Activated CD4-positive, alpha-beta T cell treated with anti-CD3 and anti-CD28 coated beads, Interleukin-2, amount 50 U/mL, for 4 hours (primary cell): ENCODE measurements at places on chromosomes 3 and 15.

DNA sequence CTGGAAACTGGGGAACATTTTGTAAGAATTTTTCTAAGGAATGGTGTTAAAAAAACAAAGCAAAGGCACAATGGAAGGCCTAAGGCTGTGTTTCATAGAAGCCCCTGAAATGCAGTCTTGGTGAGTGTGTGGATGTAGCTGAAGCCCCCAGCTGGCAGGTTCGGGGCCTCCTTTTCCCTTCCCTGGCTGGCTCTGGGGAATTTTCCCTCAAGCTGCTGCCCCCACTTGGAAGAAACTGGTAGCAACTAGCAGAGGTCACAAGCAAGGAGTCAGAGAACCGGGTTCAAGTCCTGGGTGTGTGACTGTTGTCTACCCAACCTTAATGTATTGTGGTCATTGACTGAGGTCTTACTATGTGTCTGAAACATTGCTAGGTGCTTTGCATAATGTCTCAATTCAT, 85.3 kb upstream of the MYZAP start:
- DNase-seq, result no peak

GRCh38 chr15:52730173-52730572, 51.0 kb upstream of the ATOSA start:
- DNase-seq, result peak; percentile 11

GRCh38 chr15:85044251-85044853, 62.7 kb downstream of the PDE8A start:
- DNase-seq, result peak; percentile 43

DNA sequence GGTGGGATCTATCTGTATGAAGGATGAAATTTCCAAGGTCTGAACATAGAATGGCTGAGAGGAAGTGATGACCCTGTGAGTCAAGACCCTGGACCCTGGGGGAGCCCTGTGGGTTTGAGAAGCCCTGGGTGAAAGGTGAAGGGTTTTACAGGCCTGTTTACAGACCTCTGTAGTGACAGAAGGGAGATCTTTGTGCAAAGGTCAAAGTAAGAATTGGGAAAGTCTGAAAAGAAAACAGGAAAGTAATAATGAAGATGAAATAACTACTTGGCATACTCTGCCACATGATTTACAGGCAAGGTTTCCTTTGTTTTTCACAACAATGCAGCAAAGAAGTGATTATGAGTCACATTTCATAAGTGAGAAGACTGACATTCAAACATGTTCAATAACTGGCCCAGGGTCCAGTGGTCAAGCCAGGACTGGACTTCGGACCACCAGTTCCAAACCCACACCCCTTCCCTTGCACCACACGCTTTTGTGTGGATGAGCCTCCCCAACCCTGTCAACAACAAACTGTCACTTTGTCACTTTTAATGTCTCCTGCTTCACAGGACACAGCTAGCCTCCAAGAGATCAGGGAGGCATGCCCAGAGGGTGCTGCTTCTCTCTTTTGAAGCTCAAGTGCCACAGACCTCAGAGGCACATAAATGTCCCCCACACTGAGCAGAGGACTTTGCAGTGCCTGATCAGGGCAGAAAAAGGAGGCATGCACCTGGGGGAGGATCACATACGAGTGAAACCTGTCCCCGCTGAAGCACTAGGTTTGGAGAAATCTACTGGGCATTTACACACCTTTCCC, 21.5 kb downstream of the CD86 start:
- DNase-seq, result no peak

GRCh38 chr15:57053470-57053869, 135.0 kb downstream of the TCF12 start:
- DNase-seq, result no peak

- DNase-seq, result no peak
Observed at GRCh38 chr15:98582900-98583554, 65.3 kb upstream of the IGF1R start.

DNA sequence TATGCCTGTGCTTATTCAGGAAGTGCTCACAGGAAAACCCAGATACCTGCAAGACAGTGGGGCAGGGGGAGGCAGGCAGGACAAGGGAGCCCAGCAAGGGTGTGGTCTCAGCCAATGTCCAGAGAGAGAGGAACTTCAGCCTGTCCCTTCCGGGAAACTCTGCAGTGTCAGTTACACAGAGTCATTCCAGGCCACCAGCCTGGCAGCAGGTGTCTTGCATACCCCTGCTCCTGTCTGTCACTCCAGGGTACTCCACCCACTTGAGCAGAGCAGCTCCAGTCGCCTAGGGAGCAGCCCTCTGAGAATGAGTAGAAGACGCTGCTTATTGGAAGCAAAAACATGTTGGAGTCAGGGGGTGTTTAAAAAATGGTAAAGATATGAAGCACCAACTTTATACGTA, 431.2 kb upstream of the RGMA start:
- no peak for DNase-seq

GRCh38 chr3:71247958-71248335, 335.6 kb downstream of the FOXP1 start:
- DNase-seq, result no peak

GRCh38 chr3:39154280-39155021, 1.1 kb upstream of the CSRNP1 start:
- no peak for DNase-seq

- no peak for DNase-seq
Observed at GRCh38 chr15:91075739-91076138, 24.3 kb upstream of the SV2B start.

DNA sequence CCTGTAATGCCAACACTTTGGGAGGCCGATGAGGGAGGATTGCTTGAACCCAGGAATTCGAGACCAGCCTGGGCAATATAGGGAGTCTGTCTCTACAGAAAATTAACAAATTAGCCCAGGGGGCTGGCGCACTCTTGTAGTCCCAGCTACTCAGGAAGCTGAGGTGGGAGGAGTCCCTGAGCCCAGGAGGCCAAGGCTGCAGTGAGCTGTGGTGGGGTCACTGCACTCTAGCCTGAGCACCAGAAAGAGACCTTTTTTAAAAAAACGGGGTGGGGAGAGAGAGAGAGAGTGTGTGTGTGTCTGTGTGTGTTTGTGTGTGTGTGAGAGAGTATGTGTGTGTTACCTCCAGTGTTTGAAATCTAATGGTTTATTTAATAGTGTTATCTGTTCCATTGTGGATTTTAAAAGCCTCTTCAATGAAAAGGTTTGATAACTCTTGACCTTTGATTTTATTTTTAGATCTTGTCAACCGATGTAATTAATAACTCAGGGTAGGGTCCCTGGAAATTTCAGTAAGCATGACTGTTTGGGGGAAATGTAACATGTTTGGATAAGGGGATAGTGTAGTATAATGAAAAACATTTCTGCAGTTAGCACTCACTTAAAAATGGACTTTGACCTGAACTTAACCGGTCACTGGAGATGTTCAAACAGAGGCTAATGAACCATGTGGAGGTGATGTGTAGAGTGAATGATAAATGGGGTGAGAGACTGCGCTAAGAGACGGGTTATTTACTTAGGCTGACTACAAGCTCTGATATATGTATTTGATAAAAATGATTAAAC, 29.7 kb downstream of the LRCH3 start:
- no peak for DNase-seq

DNA sequence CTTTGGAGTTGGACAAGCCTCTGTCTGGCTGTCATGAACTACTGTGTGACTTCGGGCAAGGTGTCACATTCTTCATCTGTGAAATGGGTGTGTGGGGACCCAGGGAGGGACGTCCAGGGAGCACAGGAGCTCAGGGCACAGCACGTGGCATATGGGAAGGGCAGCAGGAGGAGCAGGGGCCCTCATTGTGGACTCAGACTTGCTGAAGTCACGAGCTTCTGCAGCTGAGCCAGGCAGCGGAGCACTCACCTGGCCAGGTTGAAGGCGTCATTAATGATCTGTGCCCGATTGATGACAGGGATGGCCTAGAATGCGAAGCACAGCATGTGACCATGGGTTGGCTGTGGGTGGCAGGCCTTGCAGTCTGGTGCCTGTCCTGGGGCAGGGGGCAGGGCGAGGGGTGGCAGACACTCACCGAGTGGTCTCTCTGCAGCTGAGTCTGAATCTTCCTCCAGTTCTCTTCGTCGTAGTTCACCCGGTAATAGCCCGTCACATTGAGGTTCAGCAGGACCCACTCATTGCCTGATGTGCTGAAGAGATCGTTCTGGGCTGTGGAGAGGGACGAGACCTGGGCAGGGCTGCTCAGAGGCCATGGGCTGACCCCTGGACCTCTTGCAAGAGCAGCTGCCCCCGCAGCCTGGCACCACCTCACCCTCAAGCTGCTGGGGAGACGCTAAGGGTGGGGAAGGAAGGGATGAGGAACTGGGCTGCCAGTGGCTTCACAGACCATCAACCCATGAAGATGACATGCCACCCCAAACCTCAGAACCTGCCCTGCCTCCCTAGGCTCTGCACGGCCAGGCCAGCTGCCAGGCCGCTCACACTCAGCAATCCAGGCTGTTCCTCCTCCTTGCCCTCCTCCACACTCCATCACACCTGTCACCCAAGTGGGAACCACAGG, 15.4 kb downstream of the ANPEP start:
- no peak for DNase-seq

GRCh38 chr15:34332553-34333120, 4.9 kb downstream of the SLC12A6 start:
- no peak for DNase-seq

GRCh38 chr3:112327371-112327951, 5.5 kb upstream of the CD200 start:
- no peak for DNase-seq

DNA sequence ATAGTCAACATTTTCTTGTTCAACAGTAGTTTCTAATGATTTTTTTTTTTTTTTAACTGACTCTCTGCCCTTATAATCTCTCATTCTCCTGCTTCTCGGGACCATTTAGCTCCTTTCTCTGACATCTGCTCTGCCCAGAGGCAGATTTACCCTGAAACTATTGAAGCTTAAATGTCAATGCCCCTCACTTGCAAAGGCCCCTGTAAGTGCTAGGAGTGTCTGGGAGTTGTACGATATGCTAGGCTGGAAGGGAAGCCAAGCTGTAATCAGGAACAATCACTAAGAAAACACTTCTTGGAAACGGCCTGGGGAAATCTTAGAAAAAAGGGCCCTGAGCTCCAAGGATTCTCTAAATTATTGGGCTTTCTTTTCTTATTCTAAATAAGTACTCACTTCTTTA, 5.8 kb upstream of the PLOD2 start:
- DNase-seq, result no peak

DNA sequence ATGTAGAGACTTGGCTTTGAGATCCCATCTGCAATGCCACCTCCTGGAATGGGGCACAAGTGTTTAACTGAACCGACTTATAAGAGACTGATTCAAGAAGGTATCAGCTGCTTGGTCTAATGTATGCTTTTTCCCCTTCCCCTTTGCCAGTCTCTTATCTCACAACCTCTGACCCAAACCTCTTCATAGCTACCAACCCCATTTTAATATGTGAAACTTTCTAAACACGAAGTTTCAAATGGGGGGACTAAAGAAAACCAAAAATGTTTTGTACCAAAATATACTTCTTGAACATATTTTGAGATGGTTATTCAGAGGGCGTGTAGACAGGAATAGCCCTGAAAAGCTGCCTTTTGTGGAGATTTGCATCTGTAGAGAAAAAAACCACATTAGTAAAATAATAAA, 73.1 kb downstream of the OXSM start:
- no peak for DNase-seq

DNA sequence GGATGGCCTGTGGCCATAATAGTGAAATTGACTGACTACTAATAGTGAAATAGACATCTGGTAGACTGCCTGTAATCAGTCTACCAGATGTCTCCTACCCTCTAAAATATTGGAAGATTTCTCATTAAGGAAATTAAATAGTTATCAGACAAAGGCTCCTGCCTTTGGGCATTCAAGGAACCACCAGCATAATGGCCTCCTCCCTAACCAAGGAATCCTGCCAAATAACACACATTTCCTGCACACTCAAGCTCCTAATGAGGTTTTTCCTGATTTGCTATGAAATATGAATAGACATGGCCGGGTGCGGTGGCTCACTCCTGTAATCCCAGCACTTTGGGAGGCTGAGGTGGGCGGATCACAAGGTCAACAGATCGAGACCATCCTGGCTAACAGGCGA, 14.6 kb downstream of the NUSAP1 start:
- DNase-seq, result no peak

- DNase-seq, result no peak
Observed at GRCh38 chr15:100426937-100427336, 85.2 kb upstream of the ADAMTS17 start.

GRCh38 chr15:90701880-90702630, 15.1 kb upstream of the BLM start:
- no peak for DNase-seq

DNA sequence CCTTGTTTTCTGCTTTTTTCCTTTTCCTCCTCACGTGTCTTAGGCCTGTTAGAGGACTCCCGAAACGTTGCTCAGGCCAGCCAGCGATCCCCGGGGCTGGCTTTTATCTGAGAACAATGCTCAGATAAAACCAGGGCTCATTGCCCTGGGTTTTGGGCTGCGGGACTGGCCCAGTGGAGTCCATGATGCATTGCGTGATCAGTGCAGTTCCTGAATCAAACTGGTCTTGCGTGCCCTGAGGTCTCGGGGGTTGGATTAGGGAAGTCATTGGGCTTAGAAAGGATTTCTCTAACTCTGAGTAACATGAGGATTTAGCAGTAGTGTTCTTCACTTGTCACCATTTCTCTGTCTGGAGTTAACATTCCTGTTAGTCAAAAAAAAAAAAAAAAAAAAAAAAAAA, 66.3 kb downstream of the CCR1 start:
- no peak for DNase-seq

GRCh38 chr3:32934150-32934742, 17.2 kb upstream of the CCR4 start:
- no peak for DNase-seq

GRCh38 chr15:70698836-70699390, 64.4 kb downstream of the UACA start:
- no peak for DNase-seq

DNA sequence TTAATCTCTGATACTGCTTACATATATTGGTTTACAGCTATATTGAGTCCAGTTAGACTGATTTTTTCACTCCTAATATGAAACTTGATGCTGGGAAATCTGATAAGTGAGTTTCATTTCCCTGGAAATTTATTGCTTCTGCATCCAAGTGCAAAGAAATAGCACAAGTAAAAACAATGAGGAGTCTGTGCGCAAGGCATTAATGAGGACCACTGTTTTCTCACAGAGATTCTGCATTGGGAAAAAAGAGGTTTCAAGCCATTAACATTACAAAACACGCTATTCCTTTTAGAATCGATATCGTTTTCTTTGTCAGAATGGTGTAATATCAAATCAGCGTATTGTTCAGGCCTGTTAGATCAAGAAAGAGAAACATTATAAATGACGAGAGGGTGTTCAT, 723.3 kb upstream of the ARRDC4 start:
- no peak for DNase-seq
